ENCODE measurements at places on chromosomes 5 and 9.

DNA sequence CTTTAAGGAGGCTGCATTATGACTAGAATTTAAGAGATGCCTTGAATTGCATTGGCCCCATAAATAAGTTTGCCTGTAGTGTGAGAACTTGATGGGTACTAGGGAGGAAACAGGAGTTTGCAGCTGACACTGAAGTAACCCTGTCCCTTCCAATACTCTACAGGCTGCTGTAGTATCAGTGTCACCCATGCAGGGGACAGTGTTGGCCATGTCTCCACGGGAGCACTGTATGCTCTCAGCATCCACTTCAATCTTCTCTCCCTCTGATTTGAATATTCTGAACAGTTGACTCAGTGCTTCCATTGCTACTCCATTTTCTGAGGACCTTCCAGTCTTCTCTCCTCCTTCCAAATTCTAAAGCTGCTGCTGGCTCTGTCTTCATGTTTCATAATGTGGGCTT lies 11.4 kb upstream of the IFNA14 start:
- DNase-seq: no peak

- no peak for DNase-seq
These were observed 84.8 kb downstream of the DAP start for GRCh38 chr5:10676224-10676623.

GRCh38 chr5:33491941-33492340 lies 51.2 kb downstream of the TARS1 start:
- DNase-seq: peak; percentile 4

GRCh38 chr9:72990397-72991182 lies 37.7 kb upstream of the ALDH1A1 start:
- no peak for DNase-seq

- no peak for DNase-seq
These were observed 159.7 kb downstream of the DOCK2 start for GRCh38 chr5:169796731-169797130.

DNA sequence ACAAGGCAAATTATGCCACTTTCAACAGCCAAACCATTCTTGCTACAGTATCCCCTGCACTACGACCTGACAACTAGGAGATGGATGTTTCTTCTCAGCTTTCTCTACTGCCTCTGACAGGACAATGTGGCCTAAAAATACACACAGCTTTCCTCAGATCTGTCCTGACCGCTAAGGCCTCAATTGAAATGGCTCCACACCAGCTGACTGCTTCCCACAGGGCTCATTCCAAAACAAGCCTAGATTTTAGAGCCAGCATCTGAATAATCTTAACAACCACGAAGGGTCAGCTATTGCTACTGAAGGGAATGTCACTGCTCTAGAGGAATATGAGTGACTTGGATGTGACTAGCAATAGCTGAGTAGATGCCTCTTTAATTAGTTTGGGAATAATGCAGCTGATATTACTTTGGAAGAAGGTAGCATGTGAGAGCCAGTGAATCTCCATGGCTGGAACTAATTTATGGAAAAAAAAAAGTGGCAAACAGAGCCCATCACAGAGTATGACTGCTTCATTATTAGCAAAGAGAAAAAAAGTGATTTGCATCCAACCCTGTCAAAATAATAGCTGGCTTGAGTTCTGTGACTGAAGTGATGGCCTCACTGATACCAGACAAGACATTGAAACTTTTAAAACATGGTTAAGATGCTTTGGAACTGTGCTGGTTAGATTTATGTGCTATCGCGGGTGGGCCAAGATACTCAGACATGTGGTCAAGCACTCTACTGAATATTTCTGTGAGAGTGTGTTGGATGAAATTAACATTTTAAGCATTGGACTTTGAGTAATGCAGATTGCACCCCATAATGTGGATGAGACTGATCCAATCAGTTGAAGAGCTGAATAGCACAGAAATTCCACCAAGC lies 450.2 kb downstream of the NR2F1-AS1 start:
- no peak for DNase-seq

- peak; percentile 41 for DNase-seq
These were observed at the start of gene DPYSL3 for GRCh38 chr5:147509710-147510651. DPYSL3 (minus strand) TSS chr5:147510068; CDS start chr5:147509858, 210 bp downstream.

- DNase-seq: no peak
These were observed at the start of gene TRAF1 for GRCh38 chr9:120926397-120926928. TRAF1 (minus strand) TSS chr9:120926796; CDS start chr9:120926075, 721 bp downstream.

GRCh38 chr9:3825721-3826120 lies 299.9 kb upstream of the RFX3 start:
- no peak for DNase-seq

DNA sequence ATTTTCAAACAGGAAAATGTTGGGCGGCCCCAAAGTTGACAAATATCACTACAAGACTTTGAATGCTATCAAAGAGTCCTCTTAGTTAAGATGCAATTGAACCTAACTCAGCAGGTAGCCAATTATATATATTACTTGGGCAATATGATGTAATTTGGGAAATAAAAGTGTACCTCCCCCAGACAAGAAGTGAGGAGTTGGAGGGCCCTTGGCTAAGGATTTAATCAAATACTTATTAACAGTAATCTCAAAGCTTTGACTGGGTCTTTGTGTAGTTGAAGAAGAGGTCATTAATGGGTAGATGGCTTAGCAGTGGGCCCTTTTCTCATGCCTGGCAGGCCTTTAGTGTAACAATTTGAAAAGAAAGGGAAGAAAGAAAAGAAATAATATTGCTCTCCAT lies 599.0 kb downstream of the CSNK1G3 start:
- DNase-seq: no peak

DNA sequence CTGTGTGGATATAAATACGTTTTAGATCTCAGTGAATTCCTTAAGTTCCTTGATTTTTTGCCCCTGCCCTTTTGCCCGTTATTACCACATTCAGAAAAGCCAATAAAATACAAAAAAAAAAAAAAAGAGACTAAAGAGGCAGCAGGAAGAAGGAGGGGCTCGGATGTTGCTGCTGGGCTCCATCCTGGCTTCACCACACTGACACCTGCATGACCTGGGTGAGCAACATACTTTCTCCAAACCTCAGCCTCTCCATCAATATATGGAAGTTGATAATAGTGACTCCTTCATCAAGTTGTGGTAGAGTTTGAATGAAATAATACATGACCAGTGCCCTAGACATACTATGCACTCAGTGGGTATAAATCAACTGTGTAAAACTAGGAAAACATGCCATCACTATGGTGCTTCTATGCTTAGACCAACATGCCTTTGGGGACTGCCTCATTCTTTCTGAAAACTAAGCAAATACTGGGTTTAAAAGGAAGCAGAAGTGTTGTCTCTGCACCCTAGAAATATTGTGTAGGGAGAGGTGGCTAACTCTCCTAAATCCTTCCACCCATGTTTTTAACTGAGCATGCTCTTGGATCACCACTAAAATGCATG lies 243.0 kb downstream of the PIK3R1 start:
- no peak for DNase-seq

- DNase-seq: no peak
These were observed 197.5 kb downstream of the TRPM3 start for GRCh38 chr9:70923961-70924360.

DNA sequence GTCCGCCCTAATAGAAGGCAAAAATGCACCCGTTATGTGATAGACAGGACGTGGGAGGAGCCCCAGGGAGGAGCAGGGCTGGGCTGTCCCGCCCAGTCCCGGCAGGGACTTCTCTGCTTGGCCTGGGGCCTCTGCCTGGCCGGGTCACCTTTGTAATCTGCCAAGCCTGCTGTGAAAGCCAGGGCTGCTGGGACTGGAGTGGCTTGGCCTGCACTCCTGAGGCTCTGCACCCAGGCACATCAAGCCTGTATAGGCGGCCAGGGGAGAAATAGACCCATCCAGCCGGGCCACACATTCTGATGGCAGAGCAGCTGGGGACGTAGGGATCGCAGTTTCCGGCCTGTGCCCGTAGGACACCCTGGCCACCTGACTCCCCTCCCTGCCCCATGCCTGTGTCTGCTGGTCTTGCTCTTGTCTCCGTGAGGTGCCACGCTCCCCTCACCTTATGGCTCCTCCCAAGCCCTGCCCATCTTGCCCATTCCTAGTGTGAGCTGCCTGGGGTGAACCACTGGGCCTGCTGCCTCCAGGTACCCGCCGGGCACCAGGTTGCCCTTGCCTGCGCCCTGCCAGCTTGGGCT lies 28.1 kb downstream of the DYNC2I2 start:
- no peak for DNase-seq

GRCh38 chr5:78886341-78887230 lies 98.5 kb downstream of the ARSB start:
- DNase-seq: no peak

DNA sequence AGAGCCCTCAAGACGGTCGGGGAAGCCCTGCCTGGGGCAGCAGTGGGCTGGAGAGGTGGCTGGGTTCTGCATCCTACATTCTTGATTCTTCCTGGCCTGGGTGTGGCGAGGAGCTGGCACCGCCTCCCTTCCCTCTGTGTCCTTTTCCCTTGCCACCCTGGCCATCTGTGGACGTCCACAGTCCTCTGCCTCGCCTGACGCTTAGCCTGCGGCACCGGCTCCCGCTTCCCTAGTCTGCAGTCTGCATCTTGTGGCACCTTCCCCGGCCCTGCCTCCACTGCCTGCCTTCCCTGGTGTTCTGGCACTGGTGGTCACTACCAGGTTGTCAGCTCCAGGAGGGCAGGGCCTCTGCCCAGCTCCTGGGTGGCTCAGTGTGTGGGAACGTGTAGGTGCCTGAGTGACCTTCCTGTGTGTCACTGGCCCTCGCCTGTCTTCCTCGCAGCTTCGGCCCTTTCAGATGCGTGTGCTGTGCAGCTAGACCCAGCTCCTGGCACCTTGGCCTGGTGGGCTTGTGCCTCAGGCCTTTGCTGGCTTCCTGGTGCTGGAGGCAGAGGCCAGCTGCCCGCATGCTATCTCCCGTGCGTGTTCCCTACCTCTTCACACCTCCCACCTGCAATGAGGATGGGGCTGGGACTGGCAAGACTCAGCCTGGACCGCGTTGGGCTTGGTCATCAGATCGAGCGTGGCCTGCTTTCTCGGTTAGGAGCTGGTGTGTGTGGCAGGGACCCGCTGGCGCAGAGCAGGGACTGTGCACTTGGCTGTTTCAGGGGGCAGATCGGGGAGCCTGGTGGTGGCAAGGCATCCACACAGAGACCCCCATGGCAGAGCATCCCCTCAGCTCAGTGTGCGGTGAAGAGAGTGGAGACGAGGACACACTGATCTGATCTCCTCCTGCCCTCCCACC lies 20.9 kb downstream of the TRAF2 start:
- no peak for DNase-seq

DNA sequence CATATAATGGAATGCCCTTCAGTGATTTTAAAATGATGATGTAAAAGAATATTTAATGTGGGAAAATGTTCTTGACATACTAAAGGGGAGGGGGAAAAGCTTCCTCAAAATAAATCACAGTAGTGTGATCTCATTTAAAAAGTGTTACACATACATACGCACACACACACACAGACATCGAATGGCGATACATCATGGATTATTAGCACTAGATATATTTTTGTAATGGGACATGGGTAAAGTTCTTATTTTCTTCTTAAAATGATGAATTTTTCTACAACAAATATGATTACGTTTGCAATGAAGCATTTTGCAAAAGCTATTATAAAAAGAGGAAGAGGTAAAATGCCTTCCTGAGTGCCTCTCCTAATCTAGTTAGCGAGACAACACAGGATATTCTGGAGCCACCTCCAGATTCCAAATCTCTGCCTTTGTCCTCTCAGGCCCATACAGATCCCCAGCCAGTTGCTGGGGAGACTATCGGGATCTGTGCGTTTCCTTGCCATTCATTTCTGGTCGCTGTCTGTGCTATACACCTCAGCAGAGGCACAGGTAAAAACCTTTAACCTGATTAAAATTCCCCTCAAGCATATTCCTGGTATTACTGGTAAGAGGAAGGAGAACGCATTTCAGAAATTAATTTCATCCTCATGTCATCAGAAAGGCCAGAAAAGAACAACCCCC lies 69.6 kb downstream of the SLC28A3 start:
- DNase-seq: no peak

- no peak for DNase-seq
These were observed 103.2 kb downstream of the AK8 start for GRCh38 chr9:132774886-132775285.

DNA sequence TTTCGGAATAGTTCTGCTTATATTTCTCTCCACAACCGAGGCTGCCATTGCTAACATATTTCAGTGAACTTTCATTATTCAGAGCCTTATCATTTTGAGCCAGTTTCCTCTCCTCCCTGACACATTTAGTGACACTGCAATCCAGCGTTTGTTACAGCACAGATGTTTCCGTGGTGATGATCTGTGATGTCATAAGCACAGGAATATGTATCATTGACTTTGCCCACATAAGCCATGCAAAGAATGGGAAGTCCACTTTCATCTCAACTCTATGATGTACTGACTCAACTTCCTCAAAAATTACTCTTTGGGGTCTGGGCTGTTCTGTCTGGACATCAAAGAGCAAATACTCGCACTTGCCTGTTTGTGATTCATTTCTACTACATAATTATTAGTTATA lies 291.8 kb downstream of the EBF1 start:
- no peak for DNase-seq

Data from AG04450 (cell line).